ENCODE measurements at places on chromosomes 6 and 20.

DNA sequence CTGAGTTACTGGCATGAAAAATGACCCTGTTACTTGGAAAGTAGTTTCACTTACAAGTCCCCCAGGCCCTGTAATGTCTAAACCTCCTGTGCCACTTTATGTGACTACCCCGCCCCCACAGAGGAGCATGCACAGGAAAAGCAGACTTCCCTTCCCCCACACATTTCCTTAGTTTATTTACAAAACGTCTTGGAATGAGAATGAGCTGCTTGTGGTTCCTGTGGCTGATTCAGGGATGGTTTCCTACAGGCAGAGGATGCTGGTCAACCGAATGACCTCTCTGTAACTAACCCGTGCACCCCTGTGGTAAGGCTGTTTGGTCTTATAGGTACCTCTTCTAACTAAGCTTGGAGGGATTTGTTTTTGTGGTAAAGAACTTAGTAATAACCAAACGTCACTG is 28.5 kb downstream of the RSPO3 start:
- DNase-seq: no peak

DNA sequence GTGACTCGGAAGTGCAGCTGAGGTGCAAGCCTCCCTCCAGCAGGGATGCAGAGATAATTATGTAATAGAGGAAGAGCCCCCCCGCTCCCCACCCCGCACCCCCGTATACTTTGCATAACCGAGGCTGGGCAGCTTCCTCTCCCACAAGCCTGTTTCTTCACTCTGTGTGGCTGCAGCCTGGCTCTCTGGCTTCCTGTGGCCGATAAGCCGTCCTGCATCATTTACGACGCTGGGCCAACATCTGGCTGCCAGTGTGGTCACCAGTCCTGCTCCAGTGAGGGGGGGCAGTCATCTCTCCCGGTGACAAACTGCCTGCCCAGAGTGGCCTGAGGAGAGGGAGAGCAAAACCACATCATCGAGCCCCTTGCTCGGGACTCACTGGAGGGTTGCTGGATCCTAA is 59.2 kb downstream of the RBM38 start:
- DNase-seq: no peak

DNA sequence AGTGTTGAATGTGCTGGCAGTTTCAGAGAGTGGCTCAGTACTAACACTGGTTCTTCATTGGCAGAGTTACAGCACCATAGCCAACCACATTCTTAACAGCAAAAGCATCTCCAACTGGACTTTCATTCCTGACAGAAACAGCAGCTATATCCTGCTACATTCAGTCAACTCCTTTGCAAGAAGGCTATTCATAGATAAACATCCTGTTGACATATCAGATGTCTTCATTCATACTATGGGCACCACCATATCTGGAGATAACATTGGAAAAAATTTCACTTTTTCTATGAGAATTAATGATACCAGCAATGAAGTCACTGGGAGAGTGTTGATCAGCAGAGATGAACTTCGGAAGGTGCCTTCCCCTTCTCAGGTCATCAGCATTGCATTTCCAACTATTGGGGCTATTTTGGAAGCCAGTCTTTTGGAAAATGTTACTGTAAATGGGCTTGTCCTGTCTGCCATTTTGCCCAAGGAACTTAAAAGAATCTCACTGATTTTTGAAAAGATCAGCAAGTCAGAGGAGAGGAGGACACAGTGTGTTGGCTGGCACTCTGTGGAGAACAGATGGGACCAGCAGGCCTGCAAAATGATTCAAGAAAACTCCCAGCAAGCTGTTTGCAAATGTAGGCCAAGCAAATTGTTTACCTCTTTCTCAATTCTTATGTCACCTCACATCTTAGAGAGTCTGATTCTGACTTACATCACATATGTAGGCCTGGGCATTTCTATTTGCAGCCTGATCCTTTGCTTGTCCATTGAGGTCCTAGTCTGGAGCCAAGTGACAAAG is 17.0 kb upstream of the ADGRF4 start:
- DNase-seq: no peak

GRCh38 chr20:35104685-35105295 is 12.2 kb upstream of the TRPC4AP start:
- no peak for DNase-seq

- no peak for DNase-seq
These were observed 39.5 kb downstream of the ELOVL5 start for GRCh38 chr6:53309059-53309900.

GRCh38 chr6:157513004-157513603 is 132.1 kb downstream of the ZDHHC14 start:
- DNase-seq: no peak

DNA sequence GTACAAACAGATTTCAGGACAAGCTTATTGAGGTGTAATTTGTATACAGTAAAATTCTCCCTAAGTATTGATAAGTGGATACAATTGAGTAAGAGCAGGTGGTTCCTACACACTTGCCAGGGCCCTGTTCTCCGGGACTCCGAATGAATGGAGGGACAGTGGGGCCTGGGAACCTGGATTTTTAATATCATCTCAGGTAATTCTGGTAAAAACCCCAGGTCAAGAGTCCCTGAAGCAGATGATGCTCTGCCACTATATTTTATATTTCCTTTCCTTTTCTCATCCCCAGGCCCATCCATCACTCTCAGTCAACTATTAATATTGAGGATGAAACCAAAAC is 104.9 kb downstream of the FYN start:
- no peak for DNase-seq

- peak; percentile 12 for DNase-seq
These were observed 559 bp downstream of the APMAP start for GRCh38 chr20:24991897-24992486.

GRCh38 chr6:170371080-170371479 is 64.5 kb downstream of the FAM120B start:
- DNase-seq: no peak

DNA sequence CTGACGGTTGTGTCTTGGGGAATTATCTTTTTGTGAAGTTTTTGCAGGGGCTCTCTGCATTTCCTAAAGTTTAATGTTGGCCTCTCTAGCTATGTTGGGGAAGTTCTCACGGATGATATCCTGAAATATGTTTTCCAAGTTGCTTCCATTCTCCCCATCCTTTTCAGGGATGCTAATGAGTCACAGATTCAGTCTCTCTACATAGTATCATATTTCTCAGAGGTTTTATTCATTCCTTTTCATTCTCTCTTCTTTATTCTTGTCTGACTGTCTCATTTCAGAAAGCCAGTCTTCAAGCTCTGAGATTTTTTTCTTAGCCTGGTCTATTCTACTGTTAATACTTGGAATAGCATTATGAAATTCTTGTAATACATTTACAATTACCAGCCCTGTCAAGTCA is 61.3 kb downstream of the UNC5CL start:
- DNase-seq: no peak

DNA sequence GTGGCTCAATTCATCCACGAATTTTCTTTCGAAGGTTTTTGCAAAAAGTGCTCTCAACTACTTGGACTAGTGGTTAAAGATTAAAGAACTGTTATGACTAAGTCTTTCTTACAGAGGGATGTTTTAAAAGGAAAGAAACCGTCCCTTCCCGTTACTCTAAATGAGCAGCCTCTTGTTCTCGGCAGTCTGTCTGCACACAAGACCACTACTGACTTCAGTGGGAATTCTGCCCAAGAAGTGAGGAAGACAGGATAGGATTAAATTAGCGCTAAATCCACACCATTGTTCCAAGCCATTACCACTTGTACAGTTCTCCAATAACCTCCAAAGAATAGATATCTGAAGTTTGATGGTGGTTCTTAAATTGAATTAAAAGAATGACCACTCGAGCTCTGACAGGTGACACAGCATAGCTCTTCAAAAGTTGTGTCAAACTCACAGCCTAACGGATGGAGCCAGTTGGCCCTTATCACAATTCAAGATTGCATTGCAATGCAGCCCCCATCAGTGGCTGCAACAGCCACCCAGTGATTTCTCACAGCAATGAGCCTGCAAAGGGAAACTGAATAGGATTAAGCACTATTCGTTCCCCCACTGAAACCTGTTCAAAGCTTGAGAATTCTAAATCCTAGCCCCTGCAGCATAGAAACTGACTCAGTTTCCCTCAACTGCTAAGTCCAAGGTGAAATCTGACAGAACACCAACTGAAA is 1.8 kb downstream of the EPB41L2 start:
- no peak for DNase-seq

DNA sequence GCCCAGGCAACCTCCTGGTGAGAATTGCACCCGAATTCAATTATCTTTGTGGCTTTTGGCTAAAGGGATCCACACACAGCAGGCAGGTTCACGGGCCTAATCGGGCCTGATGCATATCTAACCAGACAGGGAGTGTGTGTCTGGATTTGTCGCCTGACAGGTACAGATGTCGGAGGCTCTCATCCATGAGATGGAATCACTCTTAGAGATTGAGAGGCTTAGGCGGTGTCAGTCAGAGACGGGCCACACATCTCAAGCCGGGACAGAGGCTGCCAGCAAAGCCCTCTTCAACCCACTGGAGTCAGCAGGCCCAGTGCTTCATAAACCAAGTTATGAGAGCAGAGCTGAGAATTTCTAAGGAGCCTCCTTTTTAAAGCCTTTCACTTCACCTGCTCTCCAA is 247.0 kb downstream of the LRFN2 start:
- no peak for DNase-seq

- DNase-seq: no peak
These were observed 156.4 kb upstream of the CARMIL1 start for GRCh38 chr6:25122622-25123237.
